ENCODE measurements at places on chromosomes 7 and 10. TPM values are rescaled to one million over a fixed set of nuclear protein-coding genes. Genes with fewer than 3 reads are reported as not detected.

SRRM3 gene
- 7.6 TPM for total RNA-seq

SCRN1 gene
- 30.4 TPM for total RNA-seq

ERVW-1 gene
- total RNA-seq, result not detected

FAM25C gene
- total RNA-seq, result not detected

CDHR1 gene
- 1.3 TPM for total RNA-seq

UBE2H gene
- 228 TPM for total RNA-seq

OPALIN gene
- total RNA-seq, result not detected

FMC1 gene
- total RNA-seq, result 29.4 TPM

C7orf33 gene
- not detected for total RNA-seq

DGKB gene
- total RNA-seq, result 0.75 TPM

PNLIPRP3 gene
- not detected for total RNA-seq

Data from cardiac septum (tissue), 1 donor.